Endodermal cell (in vitro differentiated cells): ENCODE measurements at places on chromosomes 7 and 10.

DNA sequence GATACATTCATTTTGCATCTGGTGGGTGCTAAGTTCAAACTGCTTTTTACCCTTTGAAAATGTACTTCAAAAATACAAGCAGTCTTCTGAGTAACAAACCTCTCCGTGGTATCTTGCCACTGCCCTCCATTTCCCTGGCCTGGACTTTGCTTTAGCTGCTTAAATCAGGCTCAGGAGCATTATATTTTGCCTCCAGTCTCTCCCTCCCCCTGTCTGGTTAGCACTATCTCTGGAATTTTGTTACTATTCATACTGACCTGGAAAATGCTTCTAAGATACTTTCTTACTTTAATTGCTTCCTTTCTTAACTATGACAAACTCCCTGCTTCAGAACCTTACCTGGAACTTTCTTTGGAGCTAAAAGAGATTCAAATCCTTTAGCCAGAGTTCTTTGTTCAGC, 369.8 kb downstream of the GFRA1 start:
- no peak for DNase-seq

- DNase-seq: no peak
Observed at GRCh38 chr7:76129836-76130235, 71.9 kb upstream of the SRRM3 start.

GRCh38 chr7:132536654-132537395, 39.4 kb downstream of the PLXNA4 start:
- peak; percentile 52 for DNase-seq

GRCh38 chr10:29870522-29871044, 188.8 kb downstream of the JCAD start:
- no peak for DNase-seq

DNA sequence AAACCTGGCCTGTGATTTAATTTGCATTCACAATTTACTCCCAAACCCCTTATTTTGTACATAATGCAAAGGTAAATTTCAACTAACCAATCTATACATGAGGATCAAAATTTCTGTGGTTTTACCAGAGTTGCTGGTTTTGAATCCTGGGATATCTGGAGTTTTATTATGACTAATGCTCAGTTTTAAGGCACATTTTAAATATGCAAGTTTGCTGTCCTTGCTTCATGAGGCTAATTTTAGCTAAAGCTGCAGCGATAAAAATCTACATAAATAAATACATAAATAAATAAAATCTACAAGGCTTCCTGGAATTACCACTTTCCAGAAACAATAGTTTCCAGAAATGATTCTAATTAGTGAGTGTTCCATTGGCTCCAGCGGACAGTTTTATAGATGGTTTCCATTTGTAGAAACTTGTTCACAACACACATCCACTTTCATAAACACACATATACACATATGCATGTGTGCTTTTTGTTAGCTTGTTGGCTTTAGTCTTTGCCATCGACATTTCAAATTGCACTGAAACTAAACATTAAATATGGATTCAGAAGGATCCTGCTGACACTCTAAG, 339.5 kb upstream of the NRP1 start:
- DNase-seq: no peak

- DNase-seq: no peak
Observed at GRCh38 chr10:11245095-11245479, 227.4 kb downstream of the CELF2 start.

DNA sequence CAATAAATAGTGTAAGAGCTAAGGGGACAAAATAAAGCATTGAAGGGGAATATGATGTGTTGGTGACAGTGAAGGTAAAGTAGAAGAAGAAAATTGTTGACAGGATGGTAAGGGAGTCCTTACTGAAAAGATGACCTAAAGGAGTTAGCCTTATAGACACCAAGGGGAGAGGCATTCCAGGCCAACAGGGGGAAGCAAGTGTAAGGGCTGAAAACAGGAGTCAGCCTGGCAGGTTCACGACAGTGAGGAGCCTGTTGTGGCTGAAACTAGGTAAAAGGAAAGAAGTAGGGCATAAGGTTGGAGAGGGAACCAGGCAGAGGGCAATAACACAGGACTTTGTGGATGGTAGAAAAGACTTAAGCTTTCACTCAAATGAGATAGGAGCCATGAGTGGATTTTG, 34.0 kb downstream of the PNLIPRP3 start:
- DNase-seq: no peak

GRCh38 chr7:27870595-27870994, 130.6 kb downstream of the TAX1BP1 start:
- no peak for DNase-seq

DNA sequence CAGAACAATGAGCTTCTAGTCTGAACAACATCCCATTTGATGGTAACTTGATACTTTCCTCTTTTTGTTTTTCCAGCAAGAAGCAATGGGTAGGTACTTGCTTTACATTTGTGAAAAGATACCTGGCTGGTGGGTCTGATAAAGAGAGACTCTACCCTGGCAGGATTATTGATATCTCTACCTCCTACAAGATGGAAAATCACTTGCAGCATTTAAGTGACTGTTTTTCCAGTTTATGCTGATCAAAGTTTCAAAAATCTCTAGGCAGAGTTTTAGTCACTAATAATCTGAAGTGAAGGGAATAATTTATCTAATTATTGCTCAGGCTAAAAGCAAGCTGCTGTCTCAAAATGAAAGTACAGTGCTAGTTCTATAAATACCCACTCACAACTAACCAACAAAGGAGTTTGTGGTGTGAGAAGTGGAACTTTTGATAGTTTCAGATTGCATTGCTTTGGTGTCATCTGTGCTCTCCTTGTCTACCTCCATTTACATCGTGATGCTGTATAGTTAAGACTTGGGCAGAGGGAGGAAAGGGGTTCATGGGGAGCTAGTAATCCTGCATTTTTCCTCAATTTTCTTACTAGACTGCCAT, 86.0 kb upstream of the ANKRD1 start:
- no peak for DNase-seq

GRCh38 chr10:43408331-43408709, 666 bp downstream of the HNRNPF start:
- no peak for DNase-seq

GRCh38 chr7:131130324-131130723, 197.4 kb upstream of the MKLN1 start:
- DNase-seq: no peak

DNA sequence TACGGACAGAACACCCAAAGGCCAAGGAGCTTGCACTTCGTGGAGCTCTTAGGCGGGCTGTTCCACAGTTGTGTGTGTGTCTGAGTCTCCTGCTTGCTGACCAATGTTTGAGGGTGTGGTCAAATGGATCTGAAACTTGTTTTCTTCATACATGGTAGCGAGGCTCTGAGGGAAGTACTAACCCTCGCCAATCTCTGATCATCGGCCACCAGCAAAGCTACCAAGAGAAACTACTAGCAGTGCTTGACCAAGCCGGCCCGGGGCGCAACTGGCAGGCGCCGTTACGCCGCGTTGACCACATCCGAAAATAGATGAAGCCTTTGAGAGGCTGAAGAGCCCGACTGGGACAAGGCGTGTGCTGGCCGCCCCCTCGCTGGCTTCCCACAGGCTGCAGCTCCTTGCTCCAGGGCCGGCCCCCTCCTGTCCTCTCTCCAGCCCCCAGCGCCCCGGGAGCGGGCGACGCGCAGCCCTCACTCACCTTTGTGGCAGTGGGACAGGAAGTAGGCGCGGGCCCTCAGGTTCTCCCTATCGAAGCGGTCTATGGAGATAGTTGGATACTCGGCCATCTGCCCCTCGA, 384 bp downstream of the DCLRE1C start:
- DNase-seq: no peak

DNA sequence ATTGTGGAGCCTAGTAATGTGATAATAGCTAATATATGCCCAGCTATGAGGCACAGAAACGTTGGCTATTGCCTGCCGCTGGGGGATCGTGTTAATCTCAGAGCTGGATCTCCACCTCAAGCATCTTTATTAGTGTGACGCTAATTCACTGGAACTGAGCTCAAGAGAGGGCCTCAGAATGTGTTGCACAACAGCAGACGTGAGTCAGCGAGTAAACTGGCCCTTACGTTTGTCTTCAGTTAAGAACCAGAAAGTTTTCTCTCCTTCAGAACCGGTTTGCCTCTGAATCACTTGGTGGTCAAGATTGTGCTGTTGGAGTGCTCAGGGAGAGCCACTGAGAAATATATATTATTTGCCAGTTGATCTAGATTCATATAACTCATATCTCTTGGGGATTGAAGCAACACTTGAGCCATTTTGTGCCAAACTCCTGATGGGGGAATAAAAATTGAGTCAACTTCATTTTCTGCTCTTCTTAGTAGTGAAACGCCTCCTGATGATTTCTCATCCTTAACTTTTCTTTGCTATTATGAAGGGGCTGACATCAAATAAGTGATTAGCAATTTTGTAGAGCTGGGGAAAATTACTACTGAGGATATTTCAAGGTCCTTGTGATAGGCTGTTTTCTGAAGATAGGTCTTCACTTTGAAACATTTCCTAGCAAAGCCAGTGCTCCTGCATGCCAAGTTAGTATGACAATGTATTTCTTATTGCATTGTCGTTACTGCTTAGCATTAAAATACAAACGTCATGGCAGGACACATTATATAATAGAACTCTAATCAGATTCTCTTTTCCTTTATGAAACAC, 22.3 kb downstream of the BZW2 start:
- no peak for DNase-seq

- no peak for DNase-seq
Observed at GRCh38 chr7:146290746-146291145, 174.1 kb downstream of the CNTNAP2 start.

DNA sequence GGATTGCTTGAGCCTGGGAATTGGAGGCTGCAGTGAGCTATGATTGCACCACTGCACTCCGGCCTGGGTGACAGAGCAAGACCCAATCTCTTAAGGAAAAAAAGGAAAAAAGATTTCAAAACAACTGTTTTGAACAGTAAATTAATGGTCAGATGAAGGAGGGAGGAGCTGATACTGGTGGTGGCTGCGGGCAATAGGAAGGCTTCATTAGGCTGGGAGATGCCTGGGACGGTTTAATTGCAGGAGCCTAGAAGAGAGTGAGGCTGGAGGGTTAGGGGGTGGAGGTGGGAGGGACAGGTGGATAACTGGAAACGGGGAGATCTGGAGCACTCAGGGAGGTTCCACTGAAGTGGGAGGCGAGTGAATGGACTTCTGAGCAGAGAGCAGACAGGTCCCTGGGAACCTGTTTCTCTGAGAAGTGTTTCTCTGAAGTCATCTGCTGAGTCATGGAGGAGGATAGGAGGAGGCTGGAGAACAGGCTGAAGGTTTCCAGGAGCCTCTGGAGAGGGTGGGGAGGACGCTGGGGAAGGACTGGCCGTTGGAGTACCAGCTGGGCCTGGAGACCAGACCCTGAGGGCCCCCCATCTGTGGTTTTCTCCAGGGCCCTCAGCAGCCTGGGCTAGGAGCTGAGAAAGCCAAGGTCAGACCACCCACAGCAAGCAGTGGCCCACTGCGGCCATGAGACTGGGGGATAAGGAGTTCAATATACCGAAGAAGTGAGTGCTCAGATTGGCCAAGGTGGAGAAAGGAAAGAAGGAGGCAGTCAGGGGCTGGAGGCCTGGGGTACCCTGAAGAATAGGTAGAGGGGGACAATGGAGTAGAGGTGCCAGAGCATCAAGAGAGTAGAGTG, 14.4 kb upstream of the YWHAG start:
- DNase-seq: no peak

DNA sequence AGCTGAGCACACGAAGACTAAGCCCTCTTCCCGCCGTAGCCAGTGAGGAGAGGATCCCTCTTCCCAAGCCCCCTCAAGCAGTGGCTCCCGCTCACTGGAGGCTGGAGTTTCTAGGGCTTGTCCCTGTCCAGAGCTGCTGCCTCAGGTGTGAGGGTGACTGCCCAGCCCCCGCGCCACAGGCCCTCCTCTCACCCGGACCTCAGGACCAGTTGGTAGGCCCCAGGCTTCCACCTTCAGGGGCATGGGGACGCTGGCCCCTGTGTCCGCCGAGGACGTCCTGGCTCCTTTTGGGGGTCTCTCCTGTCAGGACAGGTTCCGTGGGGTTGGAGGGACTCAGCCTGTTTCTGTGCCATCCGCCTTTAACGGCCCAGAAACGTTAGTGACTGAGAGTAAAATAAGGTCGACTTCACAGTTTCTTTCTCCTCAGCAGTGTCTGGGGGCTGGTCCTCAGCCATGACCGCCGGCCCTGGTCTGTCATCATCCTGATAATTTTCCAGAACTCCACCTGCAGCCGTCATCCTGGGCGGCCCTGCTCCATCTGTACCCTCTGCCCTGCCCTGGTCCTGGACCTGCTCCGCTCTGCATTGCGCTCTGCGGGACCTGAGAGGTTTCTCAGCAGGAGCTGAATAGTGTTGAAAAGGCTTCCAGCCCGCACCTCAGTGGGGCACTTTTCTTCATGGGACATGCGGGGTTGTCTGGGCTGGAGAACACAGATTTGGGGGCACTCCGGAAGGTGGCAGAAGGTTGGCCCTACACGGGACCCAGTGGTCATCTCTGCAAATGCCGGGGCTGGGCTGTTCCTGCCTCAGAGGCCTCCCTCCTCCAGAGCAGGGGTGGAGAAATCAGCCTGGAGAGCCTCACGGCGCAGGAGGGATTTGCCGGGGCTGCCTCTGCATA, 36.0 kb upstream of the FAM20C start:
- DNase-seq: no peak

DNA sequence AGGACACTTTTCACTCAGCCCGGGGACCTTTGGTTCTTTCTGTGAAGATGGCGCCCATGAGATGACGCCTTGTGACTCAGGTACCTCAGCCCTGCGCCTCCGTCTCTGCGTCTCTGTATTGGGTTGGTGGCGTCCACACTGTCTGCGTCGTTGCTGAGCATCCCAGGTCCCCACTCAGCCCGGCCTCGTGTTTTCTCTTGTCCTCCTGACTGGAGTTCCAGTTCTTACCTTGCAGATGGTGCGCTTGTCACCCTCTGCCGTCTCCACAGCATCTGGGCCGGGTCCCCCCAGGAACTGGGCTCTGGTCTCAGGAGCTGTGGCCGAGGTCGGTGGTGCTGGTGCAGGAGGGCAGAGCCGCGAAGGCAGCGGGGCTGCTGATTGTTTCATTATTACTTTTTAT, 150.4 kb downstream of the WDR37 start:
- DNase-seq: no peak

DNA sequence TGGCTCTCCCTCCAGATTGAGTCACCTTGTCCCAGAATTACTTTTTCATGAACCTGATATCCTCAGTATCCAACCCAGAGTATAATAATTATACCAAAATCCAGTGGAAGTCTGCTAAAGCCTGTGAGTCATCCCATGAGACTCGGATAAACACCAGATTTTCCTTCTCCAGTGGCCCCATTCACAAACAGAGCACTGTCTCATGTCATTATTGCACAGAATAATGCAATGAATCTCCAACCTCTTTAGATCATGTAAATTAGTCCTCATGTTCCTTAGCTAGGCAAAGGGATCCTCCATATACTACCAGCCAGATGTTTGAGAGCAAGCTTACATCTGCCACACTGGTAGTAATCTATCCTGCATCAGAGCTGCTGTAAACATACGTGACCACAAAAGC, 89.0 kb downstream of the AMPH start:
- DNase-seq: no peak

DNA sequence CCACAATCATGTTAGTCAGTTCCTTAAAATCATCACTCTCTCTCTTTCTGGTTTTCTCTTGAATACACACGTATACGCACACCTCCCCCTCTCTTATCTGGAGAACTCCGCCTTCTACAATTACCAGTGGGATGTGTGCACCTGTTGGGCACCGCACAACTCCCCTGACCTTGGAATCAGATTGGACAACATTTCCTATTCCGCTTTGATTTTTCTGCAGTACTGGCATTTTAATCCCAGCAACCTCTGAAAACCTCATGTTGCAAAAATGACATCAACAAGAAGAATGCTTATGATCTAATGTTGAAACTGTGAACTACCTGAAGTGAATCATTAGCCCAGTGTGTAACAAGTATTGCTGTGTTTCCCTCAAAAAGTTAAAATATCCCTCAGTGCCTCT, 109.6 kb downstream of the KIAA1217 start:
- DNase-seq: no peak
